Activated CD8-positive, alpha-beta memory T cell treated with anti-CD3 and anti-CD28 coated beads, Interleukin-2, amount 10 ng/mL, durations not matched to agents 7 days and 5 days (primary cell): ENCODE measurements at places on chromosomes 16 and 17.

DNA sequence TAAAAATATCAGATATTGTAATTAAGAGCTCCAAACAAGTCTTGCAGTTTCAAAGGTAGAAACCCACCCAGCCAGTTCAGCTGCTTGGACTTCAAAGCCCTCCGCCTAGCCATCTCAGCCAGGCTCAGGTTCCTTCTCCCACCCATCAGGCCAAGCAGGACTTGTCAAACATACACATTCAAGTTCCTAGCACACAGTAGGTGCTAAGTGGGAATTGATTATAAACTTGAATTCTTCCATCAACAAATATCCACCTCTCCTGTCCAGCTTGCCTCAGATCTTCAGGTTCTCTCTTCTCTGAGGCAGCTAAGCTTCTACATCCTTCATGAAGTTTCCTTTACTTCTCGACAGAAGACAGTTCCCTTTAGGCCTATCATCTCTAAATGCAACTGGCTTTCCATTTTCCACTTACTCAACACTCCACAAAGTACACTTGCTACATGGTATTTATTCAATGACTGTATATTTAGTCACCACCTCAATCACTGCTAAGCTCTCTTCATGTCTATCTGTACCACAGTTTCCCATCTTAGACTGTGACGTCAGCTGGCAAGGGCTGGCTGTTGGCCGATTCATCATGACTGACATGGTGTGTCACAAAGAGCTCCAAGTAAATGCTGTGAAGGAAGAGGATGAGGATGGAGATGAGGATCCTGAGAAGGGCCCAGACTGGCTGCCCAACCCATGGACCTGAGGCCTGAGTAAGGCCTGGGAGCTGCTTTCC lies 13.3 kb upstream of the COG7 start:
- DNase-seq, result no peak

- no peak for DNase-seq
These were observed 67.8 kb downstream of the MAF start for GRCh38 chr16:79532785-79533184.

GRCh38 chr17:72613396-72613795 lies 479.1 kb downstream of the SLC39A11 start:
- DNase-seq, result no peak

- no peak for DNase-seq
These were observed 34.2 kb downstream of the PIEZO1 start for GRCh38 chr16:88750854-88751253.
